Thymus (tissue), 14 donors: ENCODE measurements at places on chromosomes 11 and 22. TPM values are rescaled to one million over a fixed set of nuclear protein-coding genes. Genes with fewer than 3 reads are reported as not detected.

DNA sequence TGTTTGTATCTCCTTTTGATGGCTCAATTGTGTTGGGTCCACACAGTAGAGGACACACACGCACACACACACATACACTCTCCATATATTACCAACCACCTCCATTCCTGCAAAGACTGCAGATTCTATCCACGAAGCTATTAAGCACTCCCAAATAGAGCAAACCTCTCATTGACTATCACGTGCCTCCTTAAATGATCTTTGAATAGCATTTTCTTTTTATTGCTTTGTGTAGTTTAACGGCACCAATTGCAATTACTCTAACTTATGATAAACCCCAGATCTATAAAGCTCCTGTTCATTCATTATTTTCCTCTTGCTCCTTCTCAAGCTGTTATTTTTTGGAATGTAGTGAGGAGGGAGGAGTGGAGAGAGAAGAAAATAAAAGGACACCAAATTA, 204.7 kb downstream of the ST3GAL4 start:
- H3K36me3 ChIP-seq, result no peaks in the 10 kb centered on the region
- H3K4me3 ChIP-seq, result no peak overlapping the region
- no peak for DNase-seq
- H3K27me3 ChIP-seq, result peaks cover 4% of the 10 kb centered on the region
- no peak overlapping the region for H3K27ac ChIP-seq

The NLRP14 gene
- 0.94 TPM for total RNA-seq

- DNase-seq, result no peak
- no peak overlapping the region for H3K4me3 ChIP-seq
- H3K36me3 ChIP-seq, result no peaks in the 10 kb centered on the region
Observed at GRCh38 chr11:116348226-116348625, 424.6 kb downstream of the BUD13 start.

- H3K36me3 ChIP-seq, result peaks cover 7% of the 10 kb centered on the region
- no peak overlapping the region for H3K27ac ChIP-seq
- H3K4me3 ChIP-seq, result no peak overlapping the region
- no peaks in the 10 kb centered on the region for H3K27me3 ChIP-seq
- no peak for DNase-seq
Observed at GRCh38 chr11:76114238-76114637, 92.1 kb downstream of the WNT11 start.

DNA sequence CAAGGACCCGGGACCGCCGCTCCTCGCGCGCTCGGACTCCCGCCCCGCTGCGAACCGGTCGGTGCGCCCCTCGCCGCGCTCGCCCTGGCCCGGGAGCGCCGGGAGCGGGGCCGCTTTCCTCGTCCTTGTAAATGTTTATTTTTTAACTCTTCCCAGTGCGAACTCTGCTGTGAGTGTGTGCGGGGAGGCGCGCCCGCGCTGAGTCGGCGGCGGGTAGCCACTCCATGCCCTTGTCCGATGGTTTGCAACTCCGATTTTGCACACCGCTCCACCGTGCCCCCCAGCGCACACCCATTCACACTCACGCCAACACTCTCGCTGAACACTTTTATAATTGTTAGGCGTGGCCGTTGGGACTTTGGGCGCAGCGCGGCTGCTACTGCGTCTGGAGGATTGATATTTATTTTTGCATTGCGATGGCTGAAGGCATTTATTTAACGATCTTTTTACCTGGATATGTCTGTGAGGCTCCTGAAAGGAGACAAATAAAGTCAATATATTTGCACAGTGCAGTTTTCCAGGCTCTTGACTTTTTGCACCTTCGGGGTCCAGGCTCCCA, 1.0 kb downstream of the C11orf96 start:
- no peak overlapping the region for H3K27ac ChIP-seq
- DNase-seq, result no peak
- H3K27me3 ChIP-seq, result peaks cover 73% of the 10 kb centered on the region
- H3K4me1 ChIP-seq, result peaks cover 6% of the 10 kb centered on the region
- H3K4me3 ChIP-seq, result peak overlapping the region; percentile 58
- no peaks in the 10 kb centered on the region for H3K36me3 ChIP-seq

The OR5AR1 gene
- total RNA-seq, result not detected
